ENCODE measurements at places on chromosomes 6 and 20.

- no peak for DNase-seq
These were observed 148.5 kb upstream of the PDE7B start for GRCh38 chr6:135703007-135703406.

DNA sequence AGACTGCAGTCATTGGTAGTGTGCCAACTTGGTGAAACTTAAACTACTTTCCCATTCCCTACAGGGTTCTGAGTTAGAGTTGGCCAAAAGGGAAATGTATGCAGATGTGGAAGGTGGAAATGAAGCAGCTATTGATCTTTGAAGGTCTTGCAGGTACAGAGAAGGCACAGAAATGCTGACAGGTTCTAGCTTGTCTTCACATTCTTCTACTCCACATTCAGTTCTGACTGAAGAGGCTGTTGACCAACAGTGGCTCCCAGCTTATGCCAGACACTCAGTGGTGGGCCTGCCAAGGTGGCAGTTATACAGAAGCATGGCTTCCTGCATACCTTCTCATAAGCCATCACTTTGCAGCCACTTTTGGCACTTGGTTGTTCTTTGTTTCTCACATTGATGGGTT lies 423.9 kb downstream of the CDC5L start:
- peak; percentile 48 for DNase-seq

DNA sequence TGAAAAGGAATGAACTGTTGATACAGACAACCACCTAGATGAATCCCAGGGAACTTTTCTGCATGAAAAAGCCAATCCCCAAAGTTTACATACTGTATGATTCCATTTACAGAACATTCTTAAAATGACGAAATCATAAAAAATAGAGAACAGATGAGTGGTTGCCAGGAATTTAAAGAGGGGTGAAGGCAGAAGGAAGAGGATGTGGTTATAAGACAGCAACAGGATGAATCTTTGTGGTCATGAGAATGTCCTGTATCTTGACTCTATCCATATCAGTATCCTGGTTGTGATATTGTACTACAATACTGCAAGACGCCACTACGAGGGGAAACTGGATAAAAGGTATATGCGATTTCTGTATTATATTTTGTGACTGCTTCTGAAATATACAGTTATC lies 70.1 kb upstream of the EMILIN3 start:
- peak; percentile 71 for DNase-seq

- no peak for DNase-seq
These were observed 33.7 kb downstream of the GCNT2 start for GRCh38 chr6:10554826-10555225.

DNA sequence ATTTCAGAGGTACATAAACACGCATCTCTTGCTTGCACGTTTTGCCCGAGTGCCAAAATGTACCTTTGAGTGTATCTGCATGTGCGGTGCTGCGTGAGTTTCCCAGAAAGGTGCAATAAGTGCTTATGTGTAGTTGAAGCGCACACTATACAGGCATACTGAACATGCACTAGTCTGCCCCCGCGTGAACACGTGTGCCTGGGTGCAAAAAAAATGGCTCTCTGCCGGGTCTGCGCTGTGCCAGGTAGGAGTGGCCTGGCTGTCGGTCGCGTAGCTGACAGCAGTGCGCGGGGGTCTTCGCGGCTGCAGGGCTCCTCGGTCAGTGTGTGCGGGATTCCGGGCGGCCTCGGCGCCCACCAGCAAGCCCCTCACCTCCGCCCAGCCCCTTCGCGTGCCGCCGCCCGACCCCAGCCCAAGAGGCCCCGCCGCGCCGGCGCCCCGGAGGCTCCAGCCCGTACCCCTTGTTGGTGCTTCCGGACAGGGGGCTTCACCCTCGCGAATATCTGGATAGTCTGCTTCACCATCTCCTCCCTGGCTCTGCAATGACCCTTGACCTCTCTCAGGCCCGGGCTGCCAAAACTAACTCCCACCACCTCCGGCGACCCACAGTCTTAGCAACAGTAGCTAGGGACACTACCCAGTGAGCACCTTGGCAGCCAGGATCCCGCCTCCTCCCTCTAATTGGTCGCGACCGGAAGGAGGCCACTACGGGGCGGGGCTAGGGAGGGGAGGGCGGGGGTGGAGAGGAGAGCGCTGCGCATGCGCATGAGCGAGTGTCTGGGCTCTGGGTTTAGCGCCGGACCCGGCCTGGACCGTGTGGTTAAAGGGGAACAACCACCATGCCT lies at the start of gene KIF6:
TSS of gene KIF6 (minus strand) at position 622 of the 845 bp plus-strand sequence. CDS start at position 524, 98 bp downstream.
- DNase-seq: peak; percentile 92

DNA sequence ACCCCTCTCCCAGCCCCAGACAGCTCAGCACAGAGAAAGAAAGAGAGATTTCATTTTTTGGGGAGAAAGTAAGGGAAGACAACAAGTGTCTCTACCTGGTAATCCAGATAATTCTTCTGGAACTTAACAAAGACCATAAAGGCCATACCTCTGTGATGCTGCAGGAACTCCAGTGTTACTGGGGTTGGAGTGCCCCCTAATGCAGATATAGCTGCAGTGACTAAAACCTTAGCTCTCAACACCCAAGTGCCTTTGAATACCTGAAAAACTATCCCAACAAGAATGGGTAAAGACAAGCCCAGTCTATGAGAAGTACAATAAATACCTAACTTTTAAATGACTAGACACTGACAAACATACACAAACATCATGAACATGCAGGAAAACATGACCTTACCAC lies 365.3 kb upstream of the PTCHD4 start:
- no peak for DNase-seq

- no peak for DNase-seq
These were observed 313.1 kb downstream of the LRFN2 start for GRCh38 chr6:40274058-40274457.

- DNase-seq: no peak
These were observed 5.1 kb downstream of the KIAA1755 start for GRCh38 chr20:38255393-38255792.

DNA sequence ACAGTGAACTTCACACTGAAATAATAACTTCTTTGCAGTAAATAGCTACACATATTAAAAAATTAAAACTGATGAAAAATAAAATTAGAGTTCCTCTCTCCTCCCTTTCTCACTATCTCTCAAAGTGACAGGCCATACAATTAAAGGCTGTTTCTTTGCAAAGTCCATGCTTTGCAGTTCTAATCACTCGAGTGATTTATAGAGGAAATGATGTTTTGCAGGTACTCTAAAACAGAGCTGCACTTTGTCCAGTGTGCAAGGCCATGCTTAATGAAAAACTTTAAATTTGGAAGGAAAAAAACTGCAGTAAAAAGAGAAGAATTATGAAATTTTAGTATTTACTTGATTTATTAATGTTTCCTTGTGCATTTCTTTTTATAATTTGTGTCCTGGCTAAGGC lies 112.5 kb downstream of the GMDS start:
- no peak for DNase-seq

DNA sequence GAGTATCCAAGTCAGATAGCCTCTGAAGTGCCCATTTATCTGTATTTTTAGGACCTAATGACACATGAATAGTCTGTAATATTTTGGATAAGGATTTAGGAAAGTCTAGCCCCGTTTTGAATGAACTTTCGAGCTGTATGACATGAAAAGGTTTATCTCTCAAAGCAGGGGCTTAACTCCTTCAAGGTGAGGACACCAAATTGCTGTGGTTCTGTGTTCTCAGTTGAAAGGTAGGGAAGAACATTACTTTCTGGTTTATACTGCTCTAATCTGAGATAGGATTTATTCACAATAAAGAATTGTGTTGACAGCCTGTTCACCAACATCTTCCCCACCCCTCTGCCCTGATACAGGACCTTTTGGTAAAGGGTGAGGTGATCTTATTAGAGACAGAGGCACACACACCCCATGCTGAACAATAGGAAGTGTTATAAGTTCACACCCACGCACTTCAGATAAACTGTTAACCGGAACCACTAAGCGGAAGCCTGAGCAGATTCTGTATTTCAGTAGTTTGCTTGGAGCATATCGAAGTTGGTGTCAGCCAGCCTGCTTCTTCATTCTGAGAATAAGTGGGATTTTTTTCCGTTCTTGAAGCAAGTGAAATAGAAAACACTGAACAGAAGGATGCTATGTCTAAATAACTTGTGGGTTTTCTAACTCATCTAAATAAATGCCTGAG lies 223.3 kb downstream of the TMEM242 start:
- DNase-seq: peak; percentile 84

DNA sequence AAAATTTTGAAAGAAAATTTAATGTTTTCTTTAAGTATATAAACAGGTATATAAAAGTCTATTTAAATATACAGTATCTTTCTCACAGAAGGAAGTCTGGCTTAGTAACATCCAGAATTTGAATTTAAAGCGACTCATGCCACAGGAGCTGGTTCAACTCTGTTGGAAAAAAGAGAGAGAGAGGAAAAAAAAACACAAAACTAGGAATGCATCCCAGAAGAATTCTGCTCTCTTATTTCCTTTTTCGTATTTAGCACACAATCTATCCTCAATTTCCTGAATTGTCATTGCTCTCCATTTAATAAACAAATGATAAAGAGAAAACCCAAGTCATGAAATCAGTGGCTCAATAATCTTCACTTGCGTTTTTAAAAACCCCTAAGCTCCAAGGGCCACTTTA lies 107.5 kb upstream of the SCAF8 start:
- DNase-seq: no peak
